ENCODE measurements at places on chromosomes 16 and 17.

DNA sequence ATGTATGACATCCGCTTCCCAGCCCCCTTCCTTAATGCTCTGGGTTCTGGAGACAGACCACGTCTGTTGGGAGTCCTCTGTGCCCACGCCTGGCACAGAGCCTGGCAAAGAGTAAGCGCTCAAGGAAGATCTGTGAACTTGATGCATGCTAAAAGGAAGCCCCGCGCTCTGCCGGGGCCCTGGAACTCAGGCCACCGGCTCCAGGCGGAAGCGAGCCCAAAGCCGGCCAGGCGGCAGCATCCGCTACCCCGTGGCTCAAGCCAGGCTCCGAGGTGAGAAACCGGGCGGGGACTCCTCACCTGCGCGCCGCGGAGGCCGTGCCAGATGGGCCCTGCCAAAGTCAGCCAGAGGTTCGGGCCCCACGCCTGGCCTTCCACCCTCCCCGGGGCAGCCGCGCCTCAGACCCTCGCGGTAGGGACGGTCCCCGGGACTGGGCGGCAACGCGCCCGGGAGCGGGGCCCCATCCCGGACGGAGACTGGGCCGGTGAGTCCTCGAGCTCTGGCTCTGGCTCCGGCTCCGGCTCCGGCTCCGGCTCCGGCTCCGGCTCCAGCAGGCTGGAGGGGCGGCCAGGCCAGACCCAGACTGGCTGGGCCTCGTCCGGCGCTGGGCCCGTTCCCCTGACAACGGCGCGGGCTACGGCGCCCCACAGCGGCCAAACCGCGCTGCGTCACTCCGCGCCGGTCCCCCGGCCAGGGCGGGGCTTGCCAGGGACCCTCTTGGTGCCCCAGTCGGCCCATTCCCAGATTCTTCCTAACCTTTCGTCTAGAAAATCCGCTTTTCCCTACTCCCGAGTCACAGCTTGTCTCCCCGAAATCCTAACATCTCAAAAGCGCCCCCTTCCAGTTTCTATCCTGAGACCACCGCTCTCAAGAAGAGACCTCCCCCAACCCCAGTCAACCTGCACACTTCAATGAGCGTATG lies at the start of gene ZDHHC1:
ZDHHC1 (minus strand) TSS at position 606 of the 922 bp plus-strand sequence. CDS start 8,702 bp downstream, outside the sequence.
- no peak for DNase-seq

GRCh38 chr16:64754279-64754678 lies 367.6 kb downstream of the CDH11 start:
- no peak for DNase-seq

DNA sequence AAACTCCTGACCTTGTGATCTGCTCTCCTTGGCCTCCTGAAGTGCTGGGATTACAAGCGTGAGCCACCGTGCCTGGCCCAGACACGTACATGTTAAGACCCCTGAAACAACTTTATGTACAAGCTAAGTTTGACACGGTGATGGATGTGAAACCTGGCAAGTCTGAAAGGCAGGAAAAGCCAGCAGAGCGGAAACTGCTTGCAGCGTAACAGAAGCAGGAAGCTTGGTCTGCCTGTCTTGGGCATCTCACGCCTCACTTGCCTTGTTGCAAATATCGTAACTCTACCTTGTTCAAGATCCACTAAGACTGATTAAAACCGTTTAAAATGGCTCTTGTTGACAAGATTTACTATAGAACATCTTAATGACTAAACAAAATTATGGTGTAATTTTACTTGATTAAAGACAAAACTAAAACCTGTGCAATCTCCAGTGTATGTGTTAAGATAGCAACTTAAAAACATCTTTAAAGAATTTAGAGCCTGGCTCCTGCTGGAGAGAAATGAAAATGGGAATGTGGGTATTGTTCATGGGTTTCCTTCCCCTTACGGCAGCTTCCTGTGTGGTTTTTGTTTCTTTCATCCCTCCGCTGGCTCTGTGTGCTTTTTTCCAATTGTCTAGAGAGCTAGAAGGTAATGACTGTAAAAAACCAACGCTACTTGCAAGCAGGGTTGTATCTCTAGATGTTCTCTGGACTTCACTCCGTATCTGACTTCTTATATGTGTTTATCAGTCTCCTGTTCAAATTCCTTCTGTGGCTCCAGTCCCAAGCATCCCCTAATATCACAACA lies 477.6 kb downstream of the XYLT1 start:
- DNase-seq = no peak

- no peak for DNase-seq
These were observed 23.7 kb upstream of the DRG2 start for GRCh38 chr17:18064053-18064452.

DNA sequence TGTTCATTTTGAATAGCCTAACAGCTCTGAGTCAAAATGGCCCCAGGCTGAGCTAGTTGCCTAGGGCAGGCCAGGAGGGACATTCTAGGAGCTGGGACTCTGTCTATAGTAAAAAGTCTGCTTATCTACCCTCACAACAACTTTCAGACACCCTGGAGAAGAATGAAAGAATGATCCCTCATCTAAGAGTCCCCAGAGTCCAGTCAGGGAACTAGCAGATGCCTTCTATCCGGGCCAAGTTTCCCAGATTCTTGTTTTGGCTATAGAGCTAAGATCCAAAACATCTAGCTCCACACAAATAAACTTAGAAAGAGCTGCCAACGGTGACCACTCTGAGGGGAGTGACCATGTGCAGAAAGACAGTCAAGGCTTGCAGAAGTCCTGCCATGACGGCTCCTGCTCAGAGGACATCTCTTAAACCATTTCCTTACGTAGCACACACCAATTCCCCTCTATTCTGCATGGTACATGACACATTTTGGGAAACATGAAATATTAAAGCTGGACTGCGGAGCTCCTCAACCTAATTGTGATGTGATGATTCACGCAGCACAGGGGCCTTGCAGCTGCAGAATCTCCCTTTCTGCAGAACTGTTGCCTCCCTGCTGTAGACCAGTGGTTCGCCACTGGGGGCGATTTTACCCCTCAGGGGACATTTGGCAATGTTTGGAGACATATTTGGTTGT lies 24.2 kb downstream of the FAM20A start:
- no peak for DNase-seq

- DNase-seq = no peak
These were observed 120.8 kb downstream of the MSI2 start for GRCh38 chr17:57377094-57377493.

GRCh38 chr16:61214780-61215179 lies 821.5 kb downstream of the CDH8 start:
- DNase-seq = no peak

GRCh38 chr17:66541461-66542128 lies 239.2 kb downstream of the PRKCA start:
- no peak for DNase-seq

- DNase-seq = no peak
These were observed 33.7 kb upstream of the LITAF start for GRCh38 chr16:11620243-11621003.

DNA sequence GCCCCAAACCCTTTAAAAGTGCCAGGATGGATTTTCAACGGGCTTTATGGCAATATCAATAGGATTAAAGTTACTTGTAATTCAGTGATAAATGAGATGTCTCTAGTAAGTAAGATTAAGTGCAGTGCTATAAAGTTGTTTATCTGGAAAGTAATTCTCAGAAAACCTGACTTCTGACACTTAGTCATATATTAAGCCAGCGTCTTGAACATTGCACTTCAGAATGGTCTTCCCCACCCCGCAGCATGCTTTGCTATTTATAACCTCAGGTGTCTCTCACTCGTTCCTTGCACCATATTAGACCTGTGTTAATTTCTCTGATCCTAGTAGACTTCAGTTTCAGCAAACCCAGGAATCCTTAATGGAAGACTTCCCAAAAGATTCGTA lies 2.1 kb upstream of the MAF start:
- no peak for DNase-seq

GRCh38 chr16:10883004-10883403 lies 6.0 kb downstream of the CIITA start:
- no peak for DNase-seq

GRCh38 chr16:54385141-54385540 lies 98.6 kb upstream of the IRX3 start:
- DNase-seq = no peak

DNA sequence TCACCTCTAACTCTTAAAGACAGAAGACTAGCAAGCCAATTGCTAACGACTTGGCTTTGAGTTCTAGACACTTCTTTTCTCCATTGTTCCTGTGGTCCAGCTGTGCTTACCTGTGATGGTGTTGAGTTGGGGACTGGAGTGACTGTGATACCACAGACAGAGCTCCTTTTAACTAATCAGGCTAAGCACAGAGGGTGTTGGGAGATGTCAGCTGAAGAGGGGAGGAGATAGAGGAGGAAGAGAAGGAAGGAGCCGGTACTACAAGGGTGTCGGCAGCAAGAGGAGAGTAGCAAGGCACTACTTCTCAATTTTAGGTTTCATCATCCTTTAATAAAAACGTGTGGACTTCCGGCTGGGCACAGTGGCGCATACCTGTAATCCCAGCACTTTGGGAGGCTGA lies 5.1 kb upstream of the MYO1D start:
- DNase-seq = no peak

- DNase-seq = no peak
These were observed at the start of gene SLC47A2 for GRCh38 chr17:19716108-19717030. TSS of gene SLC47A2 (minus strand) at chr17:19716584. CDS start at chr17:19716555, 29 bp downstream.

- no peak for DNase-seq
These were observed 243.5 kb downstream of the SNX29 start for GRCh38 chr16:12219992-12220391.

DNA sequence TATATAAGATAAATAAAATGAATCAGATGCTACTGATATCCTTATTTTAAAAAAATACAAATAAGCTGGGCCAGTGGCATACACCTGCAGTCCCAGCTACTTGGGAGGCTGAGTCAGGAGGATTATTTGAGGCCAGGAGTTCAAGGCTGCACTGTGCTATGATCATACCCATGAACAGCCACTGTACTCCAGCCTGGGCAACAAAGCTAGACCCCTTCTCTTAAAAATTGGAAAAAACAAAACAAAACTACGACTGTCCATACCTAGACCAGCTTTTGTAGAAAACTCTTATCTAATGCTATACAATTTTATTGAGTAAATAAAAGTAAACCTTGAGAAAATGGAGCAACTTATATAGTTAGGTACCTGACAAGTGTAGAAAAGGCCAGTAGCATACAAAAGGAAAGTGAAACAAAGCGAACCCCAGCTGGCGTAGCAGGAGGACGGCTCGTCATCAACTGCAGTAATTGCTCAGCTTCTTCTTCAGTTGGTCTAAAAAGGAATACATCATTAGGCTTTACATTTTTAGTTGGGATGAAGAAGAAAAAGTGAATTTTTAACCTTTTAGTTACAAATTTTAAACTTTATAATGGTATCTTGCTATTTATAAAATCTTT lies 23.6 kb downstream of the INTS2 start:
- no peak for DNase-seq

DNA sequence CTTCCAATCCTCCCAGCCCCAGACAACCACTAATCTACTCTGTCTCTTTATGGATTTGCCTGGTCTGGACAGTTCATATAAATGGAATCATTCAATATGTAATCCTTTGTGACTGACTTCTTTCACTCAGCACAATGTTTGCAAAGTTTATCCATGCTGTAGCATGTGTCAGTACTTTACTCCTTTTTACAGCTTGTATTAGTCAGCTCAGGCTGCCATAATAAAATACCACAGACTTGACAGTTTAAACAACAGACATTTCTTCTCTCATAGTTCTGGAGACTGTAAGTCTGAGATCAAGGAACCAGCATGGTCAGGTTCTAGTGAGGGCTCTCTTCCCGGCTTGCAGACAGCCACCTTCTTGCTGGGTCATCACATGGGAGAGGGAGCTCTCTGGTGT lies 41.3 kb downstream of the GPRC5B start:
- no peak for DNase-seq

- DNase-seq = no peak
These were observed 3.4 kb upstream of the HP start for GRCh38 chr16:72050769-72051464.

GRCh38 chr17:13785981-13786598 lies 184.4 kb upstream of the HS3ST3A1 start:
- no peak for DNase-seq

DNA sequence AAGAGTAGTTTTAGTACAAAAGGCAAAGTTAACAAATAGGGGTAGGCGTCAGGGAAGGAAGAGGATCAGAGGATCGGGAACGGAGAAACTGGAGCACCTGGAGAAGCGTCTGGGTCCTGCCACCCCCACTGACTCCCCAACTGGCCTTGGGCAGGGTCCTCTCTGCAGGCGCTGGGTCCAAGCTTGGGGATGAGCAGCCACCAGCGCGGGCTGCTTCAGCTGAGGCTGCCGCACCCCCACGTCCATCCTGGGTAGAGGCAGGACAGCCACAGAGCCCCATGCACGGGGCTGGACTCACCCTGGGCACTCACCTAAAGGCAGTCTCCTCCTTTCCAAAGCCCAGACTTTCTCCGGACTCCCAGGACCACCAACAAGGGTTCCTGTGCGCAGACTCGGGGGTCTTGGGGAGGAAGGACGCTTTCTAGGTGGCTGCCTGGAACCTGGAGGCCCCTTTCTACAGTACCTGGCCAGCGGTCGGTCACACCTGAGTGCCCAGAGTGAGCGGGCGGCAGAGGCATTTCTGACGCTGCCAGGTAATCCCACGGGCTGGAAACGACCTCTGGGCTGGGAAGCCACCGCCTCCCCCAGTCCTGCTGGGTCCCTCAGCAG lies 1.1 kb downstream of the HS3ST6 start:
- DNase-seq = no peak

GRCh38 chr16:63617047-63617989 lies 1504.5 kb downstream of the CDH11 start:
- DNase-seq = no peak

DNA sequence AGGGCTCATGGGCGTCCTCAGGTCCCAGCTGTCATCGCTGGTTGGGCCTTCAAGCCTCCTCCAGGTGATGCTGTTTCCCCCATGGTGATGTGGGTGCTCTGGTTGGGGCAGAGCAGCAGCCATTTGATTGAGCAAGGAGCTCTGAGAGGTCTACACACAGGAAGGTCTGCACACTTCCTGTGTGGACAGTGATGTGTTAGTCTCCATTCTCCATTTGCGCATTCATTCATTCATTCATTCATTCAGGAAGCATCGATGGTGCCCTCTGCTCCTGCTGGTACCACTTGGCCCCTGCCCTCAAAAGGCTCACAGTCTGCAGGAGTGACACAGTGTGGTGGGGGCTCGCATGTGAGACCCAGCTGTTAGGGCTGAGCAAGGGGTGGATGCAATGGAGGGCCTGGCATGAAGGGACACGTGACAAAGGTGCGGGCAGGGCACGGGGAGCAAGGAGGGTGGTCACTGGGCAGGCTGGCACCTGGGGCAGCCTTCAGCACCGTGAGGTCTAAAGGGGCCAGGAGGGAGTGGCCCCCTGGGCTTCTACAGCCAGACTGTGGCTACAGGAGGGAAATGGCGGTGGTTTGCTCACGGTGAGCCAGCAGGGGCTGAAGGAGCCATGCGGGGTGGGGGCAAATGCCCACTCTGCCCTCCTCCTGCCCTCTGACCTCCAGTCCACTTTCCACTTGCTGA lies 1.5 kb downstream of the ADGRG3 start:
- DNase-seq = no peak

GRCh38 chr17:77753246-77753645 lies 205.3 kb upstream of the TNRC6C start:
- DNase-seq = no peak

All from stimulated activated CD4-positive, alpha-beta T cell treated with anti-CD3 and anti-CD28 coated beads, Interleukin-1b, Interleukin-23, amount 100 ng/mL, for 1 hour (primary cell).